ENCODE measurements at places on chromosomes 5 and 9. TPM values are rescaled to one million over a fixed set of nuclear protein-coding genes. Genes with fewer than 3 reads are reported as not detected.
A peak's percentile ranks its signal among the peaks of the same experiment; 100 is the strongest.

F2RL1 gene
- total RNA-seq, result 8.6 TPM

PNPLA7 gene
- not detected for total RNA-seq

DNA sequence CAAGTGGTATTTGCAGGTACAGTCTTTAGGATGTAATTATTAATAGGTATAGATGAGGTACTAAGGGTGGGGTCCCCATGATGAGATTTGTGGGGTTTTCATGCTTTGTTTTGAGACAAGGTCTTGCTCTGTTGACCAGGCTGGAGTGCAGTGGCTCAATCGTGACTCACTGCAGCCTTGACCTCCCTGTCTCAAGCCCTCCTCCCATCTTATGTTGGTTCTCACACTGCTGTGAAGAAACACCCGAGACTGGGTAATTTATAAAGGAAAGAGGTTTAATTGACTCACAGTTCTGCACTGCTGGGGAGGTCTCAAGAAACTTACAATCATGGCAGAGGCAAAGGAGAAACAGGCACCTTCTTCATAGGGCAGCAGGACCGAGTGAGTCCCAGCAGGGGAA, 217.5 kb downstream of the CDK5RAP2 start:
- peak; percentile 18 for DNase-seq

GRCh38 chr5:155307229-155307628, 293.7 kb downstream of the KIF4B start:
- no peak for DNase-seq

GRCh38 chr5:35554016-35554415, 63.6 kb upstream of the SPEF2 start:
- no peak for DNase-seq

- DNase-seq, result no peak
These were observed 356.8 kb upstream of the DMAC1 start for GRCh38 chr9:8156346-8156745.

GRCh38 chr9:21110708-21111576, 30.7 kb downstream of the IFNW1 start:
- DNase-seq, result peak; percentile 64

DNA sequence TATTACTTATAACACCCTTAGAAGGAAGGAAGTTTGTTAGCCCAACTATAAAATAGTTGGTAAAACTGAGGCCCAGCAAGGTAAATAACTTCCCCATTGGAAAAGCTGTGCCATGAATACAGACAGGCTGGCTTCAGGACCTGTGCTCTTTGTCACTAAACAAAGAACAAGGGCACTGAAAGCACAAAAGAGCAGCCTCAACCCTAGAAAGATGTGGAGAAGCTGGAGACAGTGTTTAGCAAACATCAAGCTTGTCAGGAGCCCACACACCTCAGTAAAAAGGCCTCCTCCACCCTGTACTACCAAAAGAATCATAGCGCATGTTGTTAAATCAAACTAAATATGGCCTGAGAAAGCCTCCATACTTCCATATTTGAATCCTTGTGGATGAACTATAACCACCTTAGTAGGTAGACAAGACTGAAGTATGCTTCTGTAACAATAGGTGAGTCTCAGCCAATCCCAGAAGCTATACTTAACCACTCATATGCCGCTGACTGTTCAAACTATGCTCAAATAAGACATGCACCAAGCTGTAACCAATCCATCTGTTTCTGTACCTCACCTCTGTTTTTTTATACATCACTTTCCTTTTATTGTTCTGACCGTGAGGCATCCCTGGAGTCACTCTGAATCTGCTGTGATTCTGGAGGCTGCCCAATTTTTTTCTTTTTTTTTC, 18.4 kb upstream of the SCGB3A2 start:
- DNase-seq, result no peak

DNA sequence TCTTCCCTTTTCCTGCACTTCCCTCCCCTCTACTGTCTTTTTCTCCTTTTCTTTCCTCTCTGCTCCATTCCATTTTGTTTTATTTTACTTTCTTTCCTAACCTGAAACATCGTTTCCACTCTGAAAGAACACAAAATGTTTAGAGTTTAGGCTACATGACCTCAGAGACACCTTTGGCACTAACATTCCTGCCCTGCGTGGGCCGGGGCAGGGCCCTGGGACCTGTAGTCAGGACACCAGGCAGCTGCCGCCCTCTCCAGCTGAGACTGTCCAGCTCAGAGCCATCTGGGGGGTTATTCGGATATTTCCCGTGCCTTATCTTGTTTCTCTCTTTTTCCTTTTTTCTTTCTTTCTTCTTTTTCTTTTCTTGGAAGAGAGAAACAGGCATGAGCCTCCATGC, 58.3 kb upstream of the ERCC6L2 start:
- no peak for DNase-seq

DNA sequence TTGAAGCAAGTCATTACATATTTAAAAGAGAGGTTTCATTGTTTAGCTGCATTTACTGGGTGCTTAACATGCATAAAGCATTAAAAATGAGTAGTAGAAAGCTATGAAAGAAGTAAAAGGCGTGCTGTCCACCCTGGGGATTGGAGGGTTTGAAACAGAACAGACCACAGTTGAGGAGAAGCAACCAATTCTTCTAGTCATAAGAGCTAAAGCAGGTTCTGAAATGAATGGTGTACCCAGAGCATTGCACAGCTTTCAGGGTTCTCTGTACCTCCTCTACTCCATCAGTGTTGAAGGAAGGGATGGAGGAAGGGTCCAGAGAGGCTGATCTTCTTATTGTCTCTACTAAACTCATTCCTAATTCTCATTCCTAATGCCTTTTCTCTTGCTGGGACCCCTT, 68.9 kb downstream of the SH3RF2 start:
- no peak for DNase-seq

DNA sequence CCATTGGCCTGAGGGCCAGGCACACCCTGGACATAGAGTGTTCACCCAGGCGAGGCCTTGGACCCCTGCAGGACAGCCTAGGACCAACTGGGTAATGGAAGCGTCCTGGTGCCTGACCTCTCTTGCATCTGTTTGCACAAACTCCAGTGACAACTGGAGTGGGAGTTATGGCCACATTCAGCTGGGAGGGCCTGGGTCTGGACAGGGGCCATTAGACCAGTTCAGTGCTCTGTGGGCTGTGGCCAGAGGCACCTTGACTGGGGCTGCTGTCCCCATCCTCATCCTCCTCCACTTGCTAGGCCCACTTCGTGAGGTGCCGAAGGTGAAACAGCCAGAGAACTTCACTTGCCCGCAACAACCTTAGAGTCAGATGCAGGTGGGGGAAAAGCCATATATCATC, 372.7 kb upstream of the IRX1 start:
- no peak for DNase-seq

DNA sequence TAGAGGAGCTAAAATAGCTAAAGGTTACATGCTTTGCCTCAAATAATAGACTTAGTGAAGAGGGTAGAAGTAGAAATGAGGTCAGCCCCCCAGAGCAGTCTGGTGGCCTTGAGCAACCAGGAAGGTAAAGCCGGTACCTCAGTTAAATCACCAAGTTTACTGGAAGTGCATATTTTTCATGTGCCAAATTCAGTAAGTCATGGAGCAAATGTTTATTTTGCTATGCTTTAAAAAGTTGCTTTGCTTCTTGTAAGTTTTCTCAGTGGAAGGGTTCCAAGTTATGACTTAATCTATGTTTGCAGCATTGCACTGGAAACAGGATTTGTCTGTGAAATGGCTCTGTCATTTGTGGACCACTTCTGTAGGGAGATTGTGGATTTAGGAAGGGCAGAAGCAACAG, 256.7 kb downstream of the ARRDC3 start:
- no peak for DNase-seq

DNA sequence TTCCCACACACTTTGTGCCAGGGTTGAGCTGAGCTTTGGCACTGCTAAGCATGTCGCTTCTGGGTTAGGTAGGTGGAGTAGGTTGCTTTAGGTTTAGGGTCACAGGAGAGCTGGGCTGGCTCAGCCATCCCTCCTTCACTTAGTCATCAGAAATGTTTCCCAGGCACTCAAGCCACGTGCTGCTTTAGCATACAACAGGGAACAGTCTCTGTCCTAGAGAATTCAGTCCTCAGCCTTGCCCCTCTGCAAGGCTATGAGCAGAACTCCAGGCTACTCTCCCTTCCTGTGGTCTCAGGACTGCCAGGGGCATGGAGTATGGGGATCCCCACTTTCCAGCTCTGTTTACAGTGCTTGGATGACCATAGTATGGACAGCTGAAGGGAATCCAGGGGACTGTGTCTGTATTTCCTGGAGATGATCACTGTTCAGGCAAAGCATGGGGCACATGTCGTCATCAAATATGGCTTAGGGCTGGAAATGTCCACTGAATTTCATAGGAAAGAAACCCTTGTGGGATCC, 7.5 kb upstream of the ANKRD33B start:
- peak; percentile 68 for DNase-seq

DNA sequence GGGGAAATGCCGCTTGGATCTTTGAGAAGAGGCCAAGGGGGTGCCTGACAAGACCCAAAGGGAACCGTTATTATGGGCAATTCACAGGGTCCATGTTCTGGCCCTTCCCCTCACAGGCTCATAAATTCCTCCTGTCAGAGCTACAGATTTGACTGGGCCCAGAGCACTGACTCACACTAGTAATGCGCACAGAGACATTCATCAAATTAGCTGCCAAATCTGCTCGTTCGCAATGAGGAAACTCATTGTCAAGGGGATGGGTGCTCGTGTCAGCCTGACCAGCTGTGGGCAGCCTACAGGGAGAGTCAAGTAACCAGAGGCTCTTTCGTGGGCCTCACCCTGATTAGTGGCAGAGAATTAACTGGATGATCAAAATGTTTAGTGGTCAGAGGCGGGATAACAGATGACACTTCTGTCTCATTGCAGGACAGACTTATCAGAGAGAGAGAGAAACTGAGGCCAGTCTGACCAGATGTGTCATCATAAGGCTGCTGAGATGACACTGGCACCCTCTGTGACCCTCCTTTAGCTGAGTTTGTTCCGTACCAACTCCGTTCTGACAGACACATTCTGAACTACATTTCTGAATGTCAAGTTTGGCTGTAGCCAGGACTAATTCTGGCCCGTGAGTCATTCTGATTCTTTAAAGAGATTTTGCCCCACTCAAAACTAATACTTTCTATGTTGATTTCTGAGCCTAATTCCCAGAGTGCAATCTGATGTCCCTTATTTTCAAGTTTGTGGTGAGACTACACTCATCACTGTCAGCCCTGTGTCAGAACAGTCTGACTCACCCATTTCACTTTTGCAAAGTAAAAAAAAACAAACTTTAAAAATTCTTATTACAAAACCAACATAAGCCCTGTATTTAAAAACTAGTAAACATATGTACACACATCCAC, 377.1 kb downstream of the ACTL7B start:
- DNase-seq, result peak; percentile 95

DNA sequence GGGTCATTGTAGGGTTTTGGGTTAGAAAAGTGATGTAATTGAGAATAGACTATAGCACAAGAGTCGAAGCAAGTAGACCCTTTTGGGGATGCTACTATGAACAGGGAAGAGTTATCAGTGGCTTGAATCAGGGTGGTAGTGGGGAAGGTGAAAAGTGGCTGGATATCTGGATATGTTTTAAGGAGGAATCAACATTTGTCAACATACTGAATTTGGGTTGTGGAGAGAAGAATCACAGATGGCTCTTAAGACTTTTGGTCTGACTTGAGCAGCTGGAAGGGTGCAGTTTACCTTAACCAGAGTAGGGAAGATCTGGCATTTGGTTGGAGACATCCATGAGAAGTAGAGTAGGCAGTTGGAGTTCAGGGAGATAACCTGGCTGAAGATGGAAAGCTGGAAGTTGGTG, 38.5 kb upstream of the FCHO2 start:
- DNase-seq, result no peak

Data from RPMI7951 (cell line).